HEK293T (cell line): ENCODE measurements at places on chromosomes 7 and 10.
A peak's percentile ranks its signal among the peaks of the same experiment; 100 is the strongest.

GRCh38 chr7:2381881-2382509 is 21.4 kb upstream of the CHST12 start:
- DNase-seq: no peak

DNA sequence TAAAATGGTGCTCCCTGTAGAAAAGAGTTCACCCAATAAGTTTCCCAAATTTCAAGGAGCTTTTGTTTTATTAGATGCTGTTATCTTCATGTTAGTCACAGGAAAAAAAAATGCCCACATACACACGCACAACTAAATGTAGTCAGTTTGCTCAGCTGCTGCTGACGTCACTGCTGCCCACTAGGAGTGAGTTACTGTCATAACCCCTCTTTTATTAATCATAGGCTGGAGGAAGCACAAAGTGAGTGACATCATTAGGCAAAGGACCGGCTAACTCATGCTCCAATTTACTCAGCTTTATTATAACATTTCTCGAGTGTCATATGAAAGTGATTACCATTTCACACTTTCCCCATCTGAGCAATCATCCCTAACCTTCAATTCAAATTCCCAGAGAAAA is 6.7 kb upstream of the INHBA start:
- DNase-seq: no peak

GRCh38 chr7:146720195-146720594 is 603.6 kb downstream of the CNTNAP2 start:
- DNase-seq: no peak

GRCh38 chr10:18113881-18114280 is 26.3 kb upstream of the CACNB2 start:
- DNase-seq: no peak

GRCh38 chr10:104032144-104032775 is 53.4 kb downstream of the COL17A1 start:
- DNase-seq: no peak

- DNase-seq: no peak
Measured at GRCh38 chr10:49351669-49352068, 44.2 kb downstream of the DRGX start.

DNA sequence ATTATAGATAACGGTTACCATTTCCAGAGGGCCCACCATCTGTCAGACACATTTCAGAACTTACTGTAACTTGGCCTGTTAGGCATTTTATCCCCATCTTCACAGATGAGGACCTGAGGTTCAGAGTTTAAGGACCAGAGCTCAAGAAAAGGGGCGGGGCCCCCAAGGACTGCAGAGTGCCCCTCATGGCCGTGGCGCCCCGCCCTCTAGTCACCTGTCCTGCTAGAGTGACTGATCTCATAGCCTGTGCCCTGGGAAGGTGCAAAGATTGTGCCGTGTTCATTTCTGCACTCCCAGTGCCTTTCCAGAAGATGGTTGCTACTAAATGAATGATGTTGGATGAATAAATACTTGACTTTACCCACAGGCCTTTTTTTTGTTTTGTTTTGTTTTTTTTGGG is 107.0 kb downstream of the XRCC2 start:
- no peak for DNase-seq

DNA sequence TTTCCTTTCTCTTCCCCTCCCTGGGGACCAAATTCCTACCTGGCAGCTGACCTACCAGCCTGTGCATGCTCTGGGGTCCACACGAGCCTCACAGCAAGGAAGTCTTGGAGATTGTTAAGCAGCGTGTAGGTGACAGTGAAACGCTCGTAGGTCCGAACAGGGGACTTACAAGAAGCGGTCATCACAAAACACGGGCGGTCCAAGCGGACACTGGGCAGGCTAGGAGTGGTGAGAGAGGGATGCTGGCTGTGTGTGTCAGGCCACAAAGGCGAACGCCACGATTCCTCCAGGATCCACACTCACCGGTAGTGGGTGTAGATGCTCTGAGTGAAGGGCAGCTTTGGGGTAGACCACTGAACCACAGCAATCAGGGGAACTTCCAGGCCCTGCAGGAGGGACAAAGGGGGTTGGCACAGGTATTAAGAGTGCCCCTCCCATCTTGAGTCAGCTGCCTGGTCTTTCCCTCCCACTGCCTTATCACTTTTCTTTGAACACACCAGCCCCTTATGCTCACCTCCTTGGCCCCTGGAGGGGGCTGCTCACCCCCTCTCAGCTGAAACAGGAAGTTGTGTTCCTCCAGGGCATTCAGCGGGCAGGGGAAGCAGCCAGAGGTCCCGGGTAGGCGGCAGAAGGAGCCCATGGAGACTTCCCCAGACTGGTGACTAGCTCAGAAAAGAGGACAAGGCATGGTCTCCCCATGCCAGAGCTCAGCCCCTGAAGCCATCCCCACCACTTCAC is 2.0 kb downstream of the TRAPPC14 start:
- no peak for DNase-seq

GRCh38 chr7:38594949-38595348 is 36.2 kb downstream of the AMPH start:
- DNase-seq: no peak

GRCh38 chr10:10642751-10643150 is 374.9 kb upstream of the CELF2 start:
- DNase-seq: no peak

DNA sequence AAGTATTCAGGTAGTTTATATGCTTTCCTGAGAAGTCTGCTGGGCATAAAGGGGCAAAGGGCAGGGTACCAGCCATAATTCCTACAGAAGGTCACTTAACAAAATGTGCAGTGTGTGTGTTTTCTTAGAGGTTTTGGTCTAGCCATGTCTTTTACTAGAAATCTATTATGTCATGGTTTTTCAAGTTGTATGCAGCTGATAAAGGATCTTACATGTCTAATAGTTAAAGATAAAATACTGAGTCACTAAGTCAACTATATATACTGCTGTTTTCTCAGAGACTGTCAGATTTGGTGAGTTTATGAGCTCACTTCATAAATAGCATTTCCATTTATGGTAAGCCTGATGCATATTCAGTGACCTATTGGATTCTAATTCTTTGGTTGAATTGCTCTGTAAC is 7.7 kb downstream of the CASP2 start:
- DNase-seq: no peak

GRCh38 chr7:17447728-17448478 is 149.5 kb downstream of the AHR start:
- DNase-seq: no peak

GRCh38 chr7:66781408-66782090 is 41.0 kb downstream of the RABGEF1 start:
- no peak for DNase-seq

DNA sequence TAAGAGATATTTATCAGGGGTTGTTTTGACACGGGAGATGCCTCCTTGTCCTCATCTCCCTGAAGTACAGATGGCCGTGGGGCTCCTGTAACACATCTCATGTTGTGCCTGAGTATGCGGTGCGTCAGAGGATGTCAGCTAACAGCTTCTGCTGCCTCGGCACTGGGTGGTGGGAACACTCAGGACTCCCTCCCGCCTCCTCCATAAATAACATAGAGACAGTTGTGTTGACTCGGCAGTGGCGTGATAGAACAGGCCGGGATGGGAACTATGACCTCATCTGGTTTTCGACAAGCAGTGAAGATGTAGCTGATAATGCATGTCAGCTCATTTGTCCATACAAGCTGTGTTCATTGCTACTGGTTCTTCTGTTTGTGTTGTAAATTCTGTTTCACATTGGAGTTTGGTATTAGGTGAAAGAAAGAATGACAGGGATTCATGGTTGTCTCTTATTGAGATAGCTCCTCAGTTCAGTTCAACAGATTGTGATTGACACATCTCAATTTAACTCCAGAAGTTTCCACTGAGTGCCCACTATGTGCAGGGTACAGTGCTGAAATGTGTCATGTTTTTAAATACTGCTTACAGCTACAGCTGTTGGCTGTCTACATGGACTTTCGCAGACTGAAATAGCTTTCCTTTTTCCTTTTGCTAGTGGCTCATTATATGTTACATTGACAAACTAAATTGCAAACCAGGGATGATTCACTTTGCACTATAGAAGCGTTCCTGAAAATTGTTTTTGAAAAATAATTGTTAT is 87.4 kb downstream of the CHN2 start:
- DNase-seq: peak; percentile 67

DNA sequence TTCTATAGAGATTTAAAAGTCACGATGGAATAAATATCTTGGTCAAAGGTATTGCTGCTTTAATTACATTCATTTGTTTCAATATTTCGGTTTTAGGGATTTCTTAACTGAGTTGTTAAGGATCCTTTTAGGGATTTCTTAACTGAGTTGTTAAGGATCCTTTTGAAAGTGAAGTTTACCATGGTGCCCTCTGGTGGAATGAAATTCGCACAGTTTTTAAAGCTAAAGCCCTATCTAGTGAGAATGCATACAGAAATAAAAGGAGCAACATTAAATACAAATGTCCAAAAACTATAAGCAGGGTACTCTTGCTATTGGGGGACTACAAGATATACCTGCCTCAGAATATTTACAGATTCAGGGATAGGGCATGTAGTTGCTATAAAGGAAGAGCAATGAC is 193.7 kb downstream of the RNLS start:
- no peak for DNase-seq

- no peak for DNase-seq
Measured at GRCh38 chr7:66186991-66187390, 18.1 kb upstream of the TPST1 start.

DNA sequence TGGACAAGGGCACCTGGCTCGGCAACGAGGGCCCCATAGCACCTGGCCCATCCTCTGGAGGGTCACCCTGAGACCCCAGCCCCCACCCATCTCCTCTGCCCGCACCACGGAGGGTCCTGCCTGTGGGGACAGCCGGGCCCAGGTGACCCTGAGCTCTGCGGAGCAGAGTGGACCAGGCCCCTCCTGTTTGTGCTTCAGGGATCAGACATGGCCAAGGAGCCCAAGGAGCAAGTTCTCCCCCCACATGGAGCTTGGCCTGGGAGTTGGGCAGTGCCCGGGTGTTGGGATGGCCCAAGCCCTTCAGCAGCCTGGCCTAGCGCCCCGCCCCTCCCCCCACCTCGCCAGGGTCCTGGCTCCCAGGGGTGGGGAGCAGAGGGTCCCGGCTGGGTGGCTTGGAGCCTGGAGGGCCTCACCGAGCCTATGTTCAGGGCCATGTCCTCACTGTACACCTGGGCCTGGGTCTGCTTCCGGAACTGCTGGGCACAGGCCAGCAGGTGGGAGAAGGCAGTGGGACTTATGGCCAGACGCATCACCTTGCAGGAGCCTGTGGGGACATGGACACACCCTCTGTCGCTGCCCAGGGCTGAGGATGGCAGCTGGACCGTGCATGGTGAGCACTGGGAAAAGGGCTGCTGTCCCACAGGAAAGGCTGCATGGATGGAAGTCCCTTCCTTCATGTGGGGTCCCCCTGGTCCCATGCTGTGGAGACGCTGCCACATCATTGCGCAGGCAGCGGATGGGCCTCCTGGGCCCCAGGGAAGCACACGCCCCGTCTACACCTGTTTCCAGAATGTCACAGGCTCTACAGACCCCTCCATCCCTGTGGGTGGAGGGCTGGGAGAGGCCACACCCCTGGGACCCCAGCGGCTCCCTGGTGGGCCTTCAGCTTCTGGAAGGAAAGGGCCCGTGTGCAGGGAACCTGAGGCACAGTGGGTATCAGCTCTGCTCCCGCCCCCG is 49.2 kb upstream of the NKX6-2 start:
- DNase-seq: no peak

DNA sequence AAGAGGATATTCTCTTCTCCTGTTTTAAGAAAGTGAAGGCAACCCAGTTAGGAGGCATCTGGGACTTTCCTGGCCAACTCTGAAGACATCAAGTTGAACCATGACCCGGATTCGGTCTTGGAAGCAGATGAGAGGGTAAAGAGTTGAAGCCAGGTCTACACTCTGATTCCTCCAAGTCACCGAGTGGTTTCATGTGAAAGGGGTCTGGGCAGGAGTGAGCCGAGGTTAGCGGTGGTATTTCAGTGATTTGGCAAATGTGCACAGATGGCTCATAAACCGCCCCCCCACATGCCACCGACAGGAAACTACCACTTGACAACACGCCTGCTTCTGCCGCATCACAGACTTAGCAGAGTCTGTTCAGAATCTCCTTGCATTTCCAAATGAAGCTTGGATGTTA is 11.4 kb upstream of the REPIN1 start:
- no peak for DNase-seq

DNA sequence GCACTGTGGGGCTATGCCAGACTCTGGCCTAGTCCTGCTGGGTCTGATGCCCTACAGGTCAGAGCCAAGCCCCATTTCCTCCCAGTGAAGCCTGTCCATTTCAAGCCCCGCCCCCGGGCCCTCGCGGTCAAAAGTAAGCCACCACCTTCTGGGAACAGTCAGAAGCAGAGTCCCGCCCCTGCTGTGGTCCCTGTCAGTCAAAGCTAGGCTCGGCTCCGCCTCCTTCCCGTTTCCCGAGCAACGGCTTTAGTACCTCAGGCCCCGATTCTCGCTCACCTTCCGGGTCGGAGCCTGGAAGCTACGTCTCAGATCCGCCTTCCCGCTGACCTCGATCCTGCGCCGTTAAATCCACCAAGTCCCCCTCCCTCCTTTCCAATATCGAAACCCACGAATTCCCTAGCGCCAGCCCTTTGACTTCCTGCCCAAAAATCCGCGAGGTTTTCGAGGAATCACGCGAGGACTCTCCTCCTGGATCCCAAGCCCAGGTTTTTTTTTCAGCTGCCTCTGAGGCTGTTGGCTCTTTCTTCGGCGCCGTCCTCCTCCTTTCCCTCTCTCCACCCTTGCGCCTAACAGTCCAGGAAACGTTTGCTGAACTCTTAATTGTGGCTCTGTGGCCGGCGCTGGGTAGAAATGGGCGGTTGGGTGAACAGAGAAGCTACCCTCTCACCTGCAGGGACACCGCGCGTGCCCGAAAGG is 11.8 kb downstream of the SFXN3 start:
- DNase-seq: peak; percentile 95

- DNase-seq: no peak
Measured at GRCh38 chr10:126222736-126223511, 165.4 kb downstream of the ADAM12 start.

- DNase-seq: no peak
Measured at GRCh38 chr10:74093530-74094164, 57.0 kb downstream of the AP3M1 start.

DNA sequence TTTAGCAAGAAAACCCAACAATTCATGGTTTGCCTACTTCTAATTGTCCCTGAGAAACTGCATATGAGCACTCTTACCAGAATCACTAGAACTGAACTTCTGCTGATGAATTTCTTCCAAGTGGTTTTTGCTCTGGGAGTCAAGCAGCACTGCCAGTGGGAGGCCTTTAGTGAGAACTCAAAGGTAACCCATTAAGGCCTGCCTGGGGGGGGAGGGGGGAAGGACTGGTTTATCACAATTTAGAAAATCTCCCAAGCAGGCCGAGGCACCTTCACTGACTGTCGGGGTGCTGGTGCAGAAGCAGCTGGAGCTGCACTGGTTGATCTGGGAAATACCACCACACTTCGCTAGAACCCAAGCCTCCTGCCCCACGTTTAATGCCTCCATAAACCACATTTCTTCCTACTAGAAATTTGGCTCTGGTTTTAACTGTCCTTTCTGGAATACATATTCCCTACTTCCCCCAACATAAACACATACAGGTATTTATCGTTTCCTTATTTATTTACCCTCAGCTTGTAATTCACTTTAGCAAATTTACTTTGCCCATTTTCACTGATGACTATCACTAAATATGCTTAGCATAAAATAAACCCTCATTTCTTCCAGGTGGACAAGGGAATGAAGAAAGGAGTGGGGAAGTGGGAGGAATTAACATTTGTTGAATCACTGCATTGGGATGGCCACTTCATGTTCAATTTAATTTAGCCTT is 14.2 kb downstream of the ANK3 start:
- DNase-seq: no peak
